Tibial nerve (tissue), 4 donors: ENCODE measurements at places on chromosomes 6 and 20. TPM values are rescaled to one million over a fixed set of nuclear protein-coding genes. Genes with fewer than 3 reads are reported as not detected.

- no peak for DNase-seq
Measured at GRCh38 chr6:110529355-110529754, 52.9 kb upstream of the SLC22A16 start.

- DNase-seq, result no peak
Measured at GRCh38 chr6:44133981-44134711, 6.8 kb downstream of the TMEM63B start.

BPIFB2 gene
- not detected for total RNA-seq

DNA sequence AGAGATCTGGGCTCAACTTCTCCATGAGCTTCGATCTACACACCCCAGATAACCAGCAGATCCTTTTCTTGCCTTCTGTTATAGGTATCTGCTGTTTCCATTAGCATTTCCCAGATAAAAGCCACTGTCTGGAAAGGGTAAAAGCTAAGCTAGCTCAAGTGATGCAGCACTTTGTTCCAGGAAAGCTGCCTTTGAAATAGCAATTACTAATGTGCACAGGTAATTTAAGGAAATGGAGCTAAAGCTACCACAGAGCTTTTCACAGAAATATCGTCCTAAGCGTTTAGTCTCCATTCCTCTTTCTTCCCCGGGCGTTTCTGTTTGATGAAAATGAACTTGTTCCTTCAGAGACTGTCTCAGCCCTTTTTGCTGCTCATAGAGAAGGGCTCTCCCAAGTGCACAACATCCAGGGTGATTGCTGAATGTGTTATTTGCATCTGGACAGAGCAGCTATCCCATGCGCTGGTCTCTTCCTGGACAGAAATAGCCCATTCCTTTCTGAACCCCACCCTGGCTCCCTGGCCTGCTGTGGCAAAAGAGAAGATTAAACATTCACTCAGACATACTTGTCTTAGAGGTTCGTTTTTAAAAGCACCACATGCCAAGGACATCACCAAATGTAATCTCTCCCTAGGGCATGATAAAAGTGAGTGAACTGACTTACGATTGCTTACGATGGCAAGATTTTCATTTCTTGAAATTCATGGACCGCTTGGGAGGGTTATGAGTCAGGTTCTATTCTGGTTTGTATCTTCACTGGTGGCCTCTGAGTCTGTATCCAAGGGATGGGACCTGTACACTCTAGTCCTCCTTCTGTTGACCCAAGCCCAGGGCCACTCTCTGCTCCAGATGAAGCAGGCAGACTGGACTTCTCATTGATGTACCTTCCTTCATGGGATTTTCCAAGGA lies 429.1 kb upstream of the CDH4 start:
- DNase-seq, result no peak
